GM23248 (cell line): ENCODE measurements at places on chromosomes 5 and 9. TPM values are rescaled to one million over a fixed set of nuclear protein-coding genes. Genes with fewer than 3 reads are reported as not detected.

The HARS2 gene
- 29.7 and 32.8 TPM in 2 replicates for total RNA-seq

The CATSPER3 gene
- total RNA-seq: 0.11 TPM in 1 of 2 replicates, not detected in the other

The RFESD gene
- total RNA-seq: 0.38 and 1.2 TPM in 2 replicates

The ARHGAP26 gene
- 1.6 and 8.3 TPM in 2 replicates for total RNA-seq

The SLC6A19 gene
- total RNA-seq: not detected in 2 replicates

The BNC2 gene
- 18.5 and 18.6 TPM in 2 replicates for total RNA-seq

The GPSM1 gene
- 51.6 and 57.1 TPM in 2 replicates for total RNA-seq

- no peak overlapping the region for H3K27ac ChIP-seq
- H3K36me3 ChIP-seq: no peaks in the 10 kb centered on the region
- no peak for DNase-seq
- H3K4me1 ChIP-seq: peaks cover 16% of the 10 kb centered on the region
- no peaks in the 10 kb centered on the region for H3K27me3 ChIP-seq
These were observed 58.3 kb upstream of the PLPP1 start for GRCh38 chr5:55593115-55593472.

GRCh38 chr9:73219985-73220626 is 68.4 kb downstream of the ANXA1 start:
- peak; percentile 83 for DNase-seq
- no peaks in the 10 kb centered on the region for H3K36me3 ChIP-seq
- peak overlapping the region; percentile 36; the same call in 1 of the 2 replicates for H3K27ac ChIP-seq
- H3K4me1 ChIP-seq: no peaks in the 10 kb centered on the region

DNA sequence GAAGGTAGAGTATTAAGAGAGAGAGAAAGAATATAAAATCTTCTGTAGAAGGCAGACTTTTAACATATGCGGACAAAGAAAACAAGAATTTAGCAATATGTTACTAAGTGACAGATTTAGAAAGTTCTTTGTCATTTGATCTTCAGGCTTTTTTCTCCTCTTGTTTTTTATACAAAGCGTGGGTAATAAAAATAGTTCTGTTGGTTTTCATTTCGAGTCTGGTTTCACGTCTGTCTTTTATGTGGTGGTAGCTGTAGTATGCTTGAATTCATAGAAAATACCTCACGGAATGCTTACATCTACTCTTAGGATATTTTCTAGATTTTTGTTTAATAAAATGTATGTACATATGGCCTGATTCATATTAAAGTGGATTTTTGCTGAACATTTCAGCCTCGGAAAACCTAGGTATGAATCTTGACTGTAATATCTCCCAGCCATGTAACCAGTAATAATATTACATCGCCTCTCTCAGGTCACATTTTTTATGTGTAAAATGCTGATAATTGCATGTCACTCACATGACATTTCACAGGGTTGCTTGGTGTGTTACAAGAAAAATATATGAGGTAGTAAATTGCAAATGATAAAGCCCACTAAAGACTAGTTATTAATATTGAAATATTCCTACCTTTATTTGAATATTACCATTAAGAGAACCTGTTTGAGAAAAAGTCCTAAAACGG is 72.5 kb upstream of the TAF11L2 start:
- H3K36me3 ChIP-seq: no peaks in the 10 kb centered on the region
- no peaks in the 10 kb centered on the region for H3K4me1 ChIP-seq
- no peak overlapping the region for H3K4me3 ChIP-seq
- H3K27me3 ChIP-seq: peaks cover 16% of the 10 kb centered on the region; the same call in 1 of the 2 replicates
- no peak for DNase-seq
- no peak overlapping the region for H3K27ac ChIP-seq

DNA sequence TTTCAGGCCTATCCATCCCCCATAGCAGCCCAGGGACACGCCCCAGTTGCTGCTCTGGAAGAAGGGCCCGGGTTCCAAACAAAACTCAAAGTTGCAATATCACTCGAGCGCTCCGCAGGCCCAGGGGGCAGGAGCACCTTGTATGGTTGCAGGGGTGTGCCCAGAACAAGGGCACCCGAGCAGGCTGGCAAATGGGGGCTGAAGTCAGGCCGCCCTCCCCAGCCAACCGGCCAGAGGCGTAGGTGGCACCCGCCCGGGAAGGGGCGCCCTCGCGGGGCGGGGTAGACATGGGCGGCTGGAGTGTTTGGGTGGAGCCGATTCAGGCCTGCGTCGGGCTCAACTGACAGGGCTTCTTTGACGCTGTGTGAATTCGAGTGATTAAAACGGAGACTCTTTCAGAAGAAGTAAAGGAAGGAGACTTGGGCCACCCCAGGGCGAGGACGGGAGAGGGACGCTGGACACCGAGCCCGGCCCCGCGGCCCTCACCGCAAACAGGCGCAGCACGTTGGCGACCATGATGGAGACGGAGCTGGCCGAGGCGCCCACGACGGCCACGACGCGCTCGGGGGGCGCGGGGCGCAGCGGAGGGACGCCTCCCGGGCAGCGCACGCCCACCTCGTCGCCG is 1.1 kb downstream of the GRM6 start:
- no peaks in the 10 kb centered on the region for H3K4me1 ChIP-seq
- DNase-seq: no peak
- H3K36me3 ChIP-seq: no peaks in the 10 kb centered on the region
- H3K4me3 ChIP-seq: no peak overlapping the region
- H3K27me3 ChIP-seq: no peaks in the 10 kb centered on the region

DNA sequence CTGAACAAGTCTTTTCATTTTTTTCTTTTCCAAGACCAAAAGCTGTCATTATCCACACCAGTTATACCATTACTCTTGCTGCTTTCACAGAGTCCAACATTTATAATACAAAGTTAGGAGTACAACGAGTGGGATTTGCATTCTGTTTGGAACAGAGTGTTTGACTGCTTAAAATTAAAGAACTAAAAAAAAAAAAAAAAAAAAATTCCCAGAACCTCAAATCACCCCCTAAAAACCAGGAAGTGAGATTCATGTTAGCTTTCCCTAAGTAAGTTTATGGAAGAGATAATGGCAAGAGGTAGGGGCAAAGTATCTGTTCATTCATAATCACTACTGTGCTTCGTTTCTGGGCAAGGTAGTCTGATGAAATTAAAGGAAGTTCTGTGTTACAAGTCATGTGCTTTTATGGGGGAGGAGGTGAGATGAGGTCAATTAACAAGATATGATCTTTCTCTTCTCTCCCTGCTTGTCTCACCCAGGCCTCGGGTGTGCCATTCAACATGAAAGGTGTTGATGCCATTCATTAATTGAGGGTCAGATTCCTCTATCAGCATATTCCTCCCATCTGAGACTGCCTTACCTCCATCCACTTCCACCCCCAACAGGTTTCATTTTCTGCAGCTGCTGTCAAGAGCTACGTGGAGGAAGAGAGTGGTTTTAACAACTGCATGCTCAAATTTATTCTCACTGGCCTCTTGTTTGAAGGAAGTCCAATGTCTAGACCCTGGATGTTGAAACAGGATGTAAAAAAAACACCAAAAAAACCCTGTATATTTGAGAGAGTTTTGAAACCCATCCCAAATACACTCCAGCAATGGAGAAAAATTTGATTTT is 58.1 kb downstream of the MARCHF3 start:
- H3K27ac ChIP-seq: no peak overlapping the region
- H3K36me3 ChIP-seq: no peaks in the 10 kb centered on the region
- peaks cover 20% of the 10 kb centered on the region for H3K4me1 ChIP-seq
- H3K4me3 ChIP-seq: no peak overlapping the region
- no peak for DNase-seq

- peaks cover 19% of the 10 kb centered on the region for H3K27me3 ChIP-seq
- DNase-seq: no peak
- no peaks in the 10 kb centered on the region for H3K36me3 ChIP-seq
- H3K27ac ChIP-seq: no peak overlapping the region
- H3K4me3 ChIP-seq: no peak overlapping the region
These were observed 8.7 kb downstream of the TRIM36 start for GRCh38 chr5:115160975-115161475.

DNA sequence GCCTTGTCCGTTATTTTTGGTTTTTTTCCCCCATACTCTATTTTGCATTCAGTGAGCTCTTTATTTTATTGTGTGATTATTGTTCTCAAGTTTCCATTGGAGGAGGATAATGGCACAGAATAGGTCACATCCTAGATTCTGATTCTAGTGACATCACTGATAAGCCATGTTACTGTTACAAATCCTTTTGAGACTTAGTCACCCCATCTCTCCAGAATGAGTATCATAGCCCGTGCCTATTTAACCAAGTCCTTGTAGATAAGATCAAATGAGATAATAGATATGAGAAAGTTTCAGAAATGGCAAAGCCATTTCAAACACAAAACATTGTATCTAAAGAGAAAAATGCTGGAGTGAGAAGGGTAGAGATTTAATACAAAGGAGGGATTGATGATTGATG is 242.6 kb downstream of the RAB3C start:
- no peak overlapping the region for H3K4me3 ChIP-seq
- no peaks in the 10 kb centered on the region for H3K36me3 ChIP-seq
- no peaks in the 10 kb centered on the region for H3K4me1 ChIP-seq
- no peaks in the 10 kb centered on the region for H3K27me3 ChIP-seq
- H3K27ac ChIP-seq: no peak overlapping the region

DNA sequence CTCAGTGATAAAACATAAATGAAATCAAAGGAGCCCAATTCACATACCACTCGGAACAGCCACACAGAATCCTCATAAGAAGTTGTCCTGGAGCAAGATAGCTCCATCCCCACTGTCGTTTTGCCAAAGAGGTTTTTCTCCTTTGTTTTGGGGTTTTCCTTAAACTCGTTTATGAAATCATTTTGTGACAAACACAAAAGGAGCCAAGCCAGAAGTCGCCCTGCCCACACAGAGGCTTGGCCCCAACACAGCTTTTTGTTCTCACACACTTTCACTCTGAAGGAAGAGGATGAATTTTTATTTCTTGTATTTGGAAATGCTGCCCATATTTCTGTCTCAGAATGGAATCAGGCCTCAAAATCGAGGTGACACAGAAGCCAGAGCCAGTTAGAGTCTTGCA is 113.4 kb downstream of the HSD17B3 start:
- no peak overlapping the region for H3K4me3 ChIP-seq
- H3K27ac ChIP-seq: no peak overlapping the region
- no peak for DNase-seq

DNA sequence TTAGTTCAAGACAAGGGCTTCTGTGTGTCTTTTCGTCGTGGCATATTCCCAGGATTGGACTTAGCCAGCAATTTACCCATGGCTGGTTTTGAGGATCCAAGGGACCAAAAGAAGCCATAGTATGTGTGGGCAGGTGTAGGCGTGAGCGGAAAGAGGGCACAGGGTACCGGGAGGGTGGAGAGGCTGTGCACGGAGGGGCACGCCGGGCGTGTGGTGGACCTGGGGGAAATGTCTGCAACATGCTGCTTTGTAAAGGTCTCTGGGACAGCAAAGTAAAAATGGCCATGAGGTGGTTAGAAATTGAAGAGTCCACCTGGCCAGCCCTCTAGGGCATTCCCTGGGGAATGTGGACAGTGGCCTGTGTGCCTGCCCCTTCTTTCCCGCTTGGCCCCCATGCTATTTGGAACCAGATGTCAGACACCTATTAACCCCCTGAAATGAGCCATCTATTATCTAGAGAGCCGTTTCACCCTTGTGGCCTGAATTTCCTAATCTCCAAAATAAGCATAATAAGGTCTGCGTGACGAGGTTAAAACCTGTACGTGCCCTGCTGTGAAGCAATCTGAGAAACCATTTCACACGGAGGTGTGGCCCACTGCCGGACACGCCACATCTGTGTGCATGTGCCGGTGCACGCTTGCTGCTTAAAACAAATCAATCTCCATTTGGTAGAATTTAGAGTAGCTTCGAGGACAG is 5.1 kb downstream of the FLT4 start:
- no peak overlapping the region for H3K4me3 ChIP-seq
- H3K4me1 ChIP-seq: no peaks in the 10 kb centered on the region
- H3K27me3 ChIP-seq: peaks cover 30% of the 10 kb centered on the region
- DNase-seq: no peak
- no peaks in the 10 kb centered on the region for H3K36me3 ChIP-seq
- no peak overlapping the region for H3K27ac ChIP-seq

- DNase-seq: no peak
- H3K27me3 ChIP-seq: no peaks in the 10 kb centered on the region
- no peak overlapping the region for H3K27ac ChIP-seq
- no peak overlapping the region for H3K4me3 ChIP-seq
- H3K4me1 ChIP-seq: no peaks in the 10 kb centered on the region
These were observed 181.9 kb downstream of the CETN3 start for GRCh38 chr5:90227683-90228082.

DNA sequence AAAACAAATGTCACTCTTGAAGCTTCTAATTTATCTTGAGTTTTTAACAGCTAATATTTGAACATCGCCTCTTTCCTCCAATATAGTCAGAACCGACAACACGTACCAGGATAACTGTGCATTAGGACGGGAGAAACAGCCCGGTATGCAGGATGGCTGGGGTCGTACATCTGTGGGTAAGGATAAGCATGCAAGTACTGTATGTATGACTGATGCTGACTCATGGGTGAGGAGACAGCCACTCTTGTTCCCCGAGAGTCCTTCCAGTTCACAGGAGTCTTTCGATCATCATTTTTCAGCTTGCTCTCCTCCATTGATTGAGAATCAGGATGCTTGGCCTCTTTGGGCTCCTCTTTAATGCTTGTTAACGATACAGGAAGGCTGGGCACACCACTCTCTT is 102.3 kb downstream of the ZNF608 start:
- H3K36me3 ChIP-seq: no peaks in the 10 kb centered on the region
- no peaks in the 10 kb centered on the region for H3K27me3 ChIP-seq
- peaks cover 4% of the 10 kb centered on the region for H3K4me1 ChIP-seq
- peak; percentile 48 for DNase-seq
- no peak overlapping the region for H3K27ac ChIP-seq

- no peak for DNase-seq
- H3K36me3 ChIP-seq: no peaks in the 10 kb centered on the region
- H3K27ac ChIP-seq: no peak overlapping the region
- H3K4me3 ChIP-seq: no peak overlapping the region
These were observed 21.1 kb upstream of the IGFBPL1 start for GRCh38 chr9:38445154-38446043.

- H3K27ac ChIP-seq: no peak overlapping the region
- H3K36me3 ChIP-seq: no peaks in the 10 kb centered on the region
- DNase-seq: no peak
- H3K27me3 ChIP-seq: peaks cover 21% of the 10 kb centered on the region; the same call in 1 of the 2 replicates
These were observed 27.2 kb downstream of the DNAI1 start for GRCh38 chr9:34485822-34486221.

GRCh38 chr9:121809356-121810050 is 158.1 kb downstream of the DAB2IP start:
- H3K27me3 ChIP-seq: no peaks in the 10 kb centered on the region
- no peak overlapping the region for H3K27ac ChIP-seq
- H3K4me3 ChIP-seq: no peak overlapping the region
- H3K4me1 ChIP-seq: no peaks in the 10 kb centered on the region
- no peaks in the 10 kb centered on the region for H3K36me3 ChIP-seq

DNA sequence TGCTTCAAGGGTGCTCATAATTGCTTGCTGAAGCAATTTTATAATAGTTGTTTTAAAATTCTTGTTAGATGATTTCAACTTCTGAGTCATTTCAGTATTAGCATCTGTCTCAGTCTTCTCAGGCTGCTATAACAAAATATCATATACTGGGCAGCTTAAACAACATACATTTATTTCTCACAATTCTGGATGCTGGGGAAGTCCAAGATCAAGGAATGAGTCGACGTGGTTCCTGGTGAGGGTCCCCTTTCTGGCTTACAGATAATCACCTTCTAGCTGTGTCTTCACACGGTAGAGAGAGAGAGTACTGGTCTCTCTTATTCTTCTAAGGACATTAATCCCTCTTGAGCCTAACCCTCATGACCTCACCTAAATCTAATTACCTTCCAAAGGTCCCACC is 160.4 kb downstream of the SIL1 start:
- no peaks in the 10 kb centered on the region for H3K27me3 ChIP-seq
- H3K27ac ChIP-seq: no peak overlapping the region

GRCh38 chr9:77016121-77016525 is 3.3 kb upstream of the FOXB2 start:
- no peaks in the 10 kb centered on the region for H3K4me1 ChIP-seq
- H3K27ac ChIP-seq: no peak overlapping the region
- no peak overlapping the region for H3K4me3 ChIP-seq
- no peak for DNase-seq
- H3K27me3 ChIP-seq: peaks cover 98% of the 10 kb centered on the region
- no peaks in the 10 kb centered on the region for H3K36me3 ChIP-seq
